ENCODE measurements at places on chromosomes 13 and 19.
A peak's percentile ranks its signal among the peaks of the same experiment; 100 is the strongest.

DNA sequence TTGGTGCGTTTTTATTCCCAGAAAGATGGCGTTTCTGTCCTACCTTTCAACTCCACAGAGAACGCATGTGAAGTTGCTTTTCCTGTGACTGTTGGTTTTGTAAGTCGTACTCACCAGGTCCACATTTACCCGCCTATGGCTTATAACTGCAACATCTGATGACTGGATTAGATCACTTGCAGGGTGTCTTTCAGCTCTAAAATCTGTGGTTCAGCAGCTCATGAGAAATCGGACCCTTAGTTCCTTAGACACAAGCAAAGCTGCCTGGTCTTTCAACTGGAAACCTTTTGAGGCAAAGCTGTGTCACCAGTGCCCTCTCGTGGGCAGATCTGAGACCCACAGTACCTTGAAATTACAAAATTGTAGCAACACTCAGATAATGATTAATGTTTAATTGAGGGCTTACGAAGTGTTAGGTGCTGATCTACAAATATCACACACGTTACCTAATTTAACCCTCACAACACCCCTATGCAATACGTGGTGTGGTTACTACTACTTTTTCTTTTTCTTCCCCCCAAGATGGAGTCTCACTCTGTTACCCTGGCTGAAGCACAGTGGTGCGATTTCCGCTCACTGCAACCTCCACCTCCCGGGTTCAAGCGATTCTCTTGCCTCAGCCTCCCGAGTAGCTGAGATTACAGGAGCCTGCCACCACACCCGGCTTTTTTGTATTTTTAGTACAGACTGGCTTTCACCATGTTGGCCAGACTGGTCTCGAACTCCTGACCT lies 65.4 kb downstream of the RUBCNL start:
- DNase-seq: peak; percentile 73

DNA sequence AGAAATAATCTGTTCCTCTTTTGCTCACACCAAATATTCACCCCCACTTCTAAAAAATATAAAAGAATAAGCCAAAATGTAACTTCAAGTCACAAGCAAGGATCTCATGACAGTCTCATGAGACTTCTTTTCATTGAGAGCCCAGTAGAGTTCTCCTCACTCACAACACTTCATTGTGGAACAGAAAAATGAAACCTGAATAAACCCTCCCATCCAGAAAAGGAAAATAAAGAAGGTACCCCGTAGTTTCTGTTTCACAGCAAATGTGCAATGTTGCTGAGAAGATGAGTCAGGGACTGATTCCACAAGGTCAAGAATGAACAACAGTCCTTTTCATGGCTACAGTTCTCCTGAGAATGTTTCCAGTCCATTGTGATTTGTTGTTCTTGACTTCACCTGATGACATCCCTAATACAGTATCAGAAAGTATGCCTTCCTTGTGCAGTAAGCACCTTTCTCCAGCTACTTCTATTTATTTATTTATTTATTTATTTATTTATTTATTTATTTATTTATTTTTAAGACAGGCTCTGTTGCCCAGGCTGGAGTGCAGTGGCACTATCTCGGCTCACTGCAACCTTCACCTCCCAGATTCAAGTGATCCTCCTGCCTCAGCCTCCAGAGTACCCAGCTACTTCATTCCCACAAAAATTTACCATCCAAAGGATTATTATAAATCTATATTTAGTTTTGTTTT lies 6.4 kb upstream of the ZNF841 start:
- no peak for DNase-seq

GRCh38 chr13:44822291-44822690 lies 167.0 kb downstream of the NUFIP1 start:
- DNase-seq: no peak

DNA sequence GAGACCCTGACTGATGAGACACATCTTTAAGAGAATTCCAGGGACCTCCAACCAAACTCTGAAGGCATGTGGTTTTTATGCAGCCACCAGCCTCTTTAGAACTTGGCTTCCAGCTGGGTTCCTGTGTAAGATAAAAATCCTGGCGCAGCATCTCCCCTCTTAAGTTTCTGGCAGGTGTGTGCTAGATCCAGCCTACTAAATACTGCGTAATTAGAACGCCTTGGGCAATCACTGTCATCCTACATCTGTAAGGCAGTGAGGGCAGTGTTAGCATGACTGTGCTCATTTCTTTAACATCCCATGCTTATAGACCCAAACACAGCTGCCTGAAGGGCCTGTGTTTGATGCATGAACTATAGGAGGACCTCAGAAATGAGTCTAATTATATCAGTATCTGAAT lies 173.5 kb upstream of the OBI1 start:
- DNase-seq: no peak

GRCh38 chr13:44224450-44225149 lies 149.0 kb upstream of the SERP2 start:
- no peak for DNase-seq

- DNase-seq: no peak
Measured at GRCh38 chr13:90896002-90896401, 451.5 kb upstream of the MIR17HG start.

GRCh38 chr13:48302871-48303358 lies 636 bp upstream of the RB1 start:
- DNase-seq: no peak

DNA sequence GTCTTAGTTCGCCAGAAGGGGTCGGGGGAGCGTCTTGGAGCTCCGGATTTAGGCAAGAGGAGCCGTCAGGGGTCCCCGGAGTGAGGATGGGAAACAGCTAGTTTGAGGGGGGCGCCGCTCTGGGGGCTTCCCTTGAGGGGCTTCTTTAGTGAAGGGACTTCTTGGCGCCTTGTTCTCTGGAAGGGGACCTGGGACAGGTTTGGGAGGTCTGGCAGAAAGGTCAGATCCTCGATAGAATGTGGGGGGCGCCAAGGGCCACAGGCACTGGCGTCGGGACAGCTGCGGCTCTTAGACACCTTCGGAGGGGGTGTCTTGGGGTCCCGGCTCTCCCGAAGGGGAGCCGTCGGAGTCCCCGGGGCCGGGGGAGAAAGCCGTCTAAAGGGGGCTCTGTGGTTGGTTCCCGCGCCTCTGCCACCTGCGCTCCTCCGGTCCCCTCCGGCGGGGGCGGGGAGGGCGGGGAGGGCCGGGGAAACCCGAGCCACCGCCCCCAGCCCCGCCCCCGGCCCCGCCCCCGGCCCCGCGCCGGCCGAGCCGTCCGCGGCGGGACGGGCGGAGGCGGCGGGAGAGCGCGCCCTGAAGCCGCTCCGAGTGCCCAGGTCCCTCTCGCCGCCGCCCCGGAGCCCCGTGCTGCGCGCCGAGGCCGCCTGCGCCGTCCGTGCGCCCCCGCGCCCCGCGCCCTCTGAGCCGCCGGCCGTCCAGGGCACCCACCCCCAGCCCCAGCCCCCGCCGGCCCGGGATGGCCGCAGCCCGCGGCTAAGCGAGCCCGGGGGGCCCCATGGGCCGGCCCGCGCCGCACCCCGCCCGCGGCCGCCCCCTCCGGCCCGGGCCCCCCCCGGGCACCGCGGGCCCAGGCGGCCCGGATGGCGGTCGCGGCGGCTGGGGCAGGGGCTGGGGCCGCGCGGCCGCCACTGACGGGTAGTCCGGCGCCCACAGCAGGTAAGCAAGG lies at the start of gene NRTN:
Gene NRTN, plus strand, starts transcription at position 552 of the 946 bp plus-strand sequence. CDS start 19,099 bp downstream, outside the sequence.
- peak; percentile 54 for DNase-seq

DNA sequence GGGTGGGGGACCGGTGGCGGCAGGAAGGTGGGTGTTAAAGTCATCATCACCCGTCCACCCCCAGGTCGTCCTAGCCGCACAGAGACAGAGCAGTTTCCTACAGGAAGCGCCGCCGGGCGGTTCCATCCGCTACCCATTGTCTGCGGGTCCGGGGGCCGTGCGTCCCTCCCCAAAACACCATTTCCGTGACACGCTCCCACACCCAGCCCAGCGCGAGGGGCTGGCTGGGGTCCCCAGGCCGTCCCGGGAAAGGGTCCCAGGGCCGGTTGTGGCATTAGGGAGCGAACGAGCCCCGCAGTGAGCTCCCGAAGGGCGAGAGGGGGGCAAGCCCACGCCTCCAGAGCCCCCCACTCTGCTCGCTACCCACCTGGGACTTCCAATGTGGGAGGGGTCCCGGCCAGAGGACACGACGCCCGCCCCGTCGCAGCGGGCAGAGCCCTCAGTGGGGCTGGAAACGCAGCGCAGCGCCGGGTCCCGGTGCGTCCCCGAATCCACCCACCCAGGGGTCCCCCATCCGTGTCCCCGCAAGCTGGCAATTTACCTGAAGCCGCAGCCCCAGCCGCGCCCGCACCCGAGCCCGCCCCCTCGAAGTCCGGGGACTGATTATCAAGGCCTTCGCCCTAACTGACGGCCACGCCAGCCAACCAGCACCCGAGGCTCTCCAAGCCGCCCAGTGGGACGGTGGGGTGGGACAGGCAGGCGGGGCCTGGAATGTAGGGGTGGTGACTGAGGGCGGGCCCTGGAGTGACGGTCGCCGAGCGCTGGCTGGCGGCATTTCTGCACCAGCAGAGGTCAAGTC lies at the start of gene KANK3:
Gene KANK3, minus strand, starts transcription at position 579 of the 799 bp plus-strand sequence. CDS start 5,434 bp downstream, outside the sequence.
- peak; percentile 90 for DNase-seq

DNA sequence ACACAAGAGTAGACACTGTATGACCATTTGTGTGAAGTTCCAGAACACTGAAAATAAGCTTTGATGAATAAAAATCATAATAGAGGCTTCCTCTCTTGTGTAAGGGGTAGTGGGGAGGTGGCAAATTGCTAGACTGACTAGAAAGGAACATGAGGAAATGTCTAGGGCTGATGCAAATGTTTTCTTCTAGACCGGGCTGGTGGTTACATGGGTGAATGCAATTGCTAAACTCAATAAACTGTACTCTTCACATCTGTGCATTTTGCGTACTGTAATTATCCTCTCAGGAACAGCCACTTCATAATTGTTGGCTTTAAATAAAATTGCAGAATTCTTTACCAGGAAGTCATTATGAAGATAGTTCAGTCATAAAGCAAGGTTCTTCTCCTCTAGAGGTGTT lies 5.2 kb upstream of the KBTBD7 start:
- DNase-seq: no peak

DNA sequence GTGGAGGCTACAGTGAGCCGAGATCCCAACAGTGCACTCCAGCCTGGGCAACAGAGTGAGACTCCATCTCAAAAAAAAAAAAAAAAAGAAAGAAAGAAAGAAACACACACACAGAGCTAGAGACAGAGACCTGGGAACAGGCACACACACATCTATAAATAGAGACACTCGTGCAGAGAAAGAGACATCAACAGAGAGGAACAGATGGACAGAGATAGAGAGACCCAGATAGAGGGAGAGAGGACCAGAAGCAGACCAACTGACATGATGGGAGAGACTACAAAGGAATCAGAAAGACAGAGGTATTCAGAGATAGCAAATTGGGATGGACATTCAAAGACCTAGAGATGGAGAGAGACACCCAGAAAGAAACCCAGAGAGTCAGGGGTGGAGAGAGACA lies 2.1 kb upstream of the CA11 start:
- DNase-seq: no peak

- DNase-seq: no peak
Measured at GRCh38 chr13:105961438-105961837, 574.0 kb downstream of the EFNB2 start.

DNA sequence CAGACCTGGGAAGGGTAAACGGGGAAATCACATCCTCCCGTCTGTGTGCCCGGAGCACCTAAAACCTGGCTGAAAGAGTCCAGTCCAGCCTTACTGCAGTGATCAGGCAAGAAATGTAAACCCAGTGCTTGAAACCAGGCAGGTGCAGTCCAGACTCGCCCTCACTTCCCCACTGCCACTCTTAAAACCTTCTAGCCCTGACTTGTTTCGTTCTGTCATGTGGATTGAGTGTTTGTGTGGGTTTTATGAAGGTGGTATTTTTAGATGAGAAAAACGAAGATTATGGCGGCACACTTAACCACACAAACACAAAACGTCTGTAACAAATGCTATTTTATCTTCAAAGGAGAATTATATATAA lies 839 bp upstream of the CKAP2 start:
- no peak for DNase-seq

DNA sequence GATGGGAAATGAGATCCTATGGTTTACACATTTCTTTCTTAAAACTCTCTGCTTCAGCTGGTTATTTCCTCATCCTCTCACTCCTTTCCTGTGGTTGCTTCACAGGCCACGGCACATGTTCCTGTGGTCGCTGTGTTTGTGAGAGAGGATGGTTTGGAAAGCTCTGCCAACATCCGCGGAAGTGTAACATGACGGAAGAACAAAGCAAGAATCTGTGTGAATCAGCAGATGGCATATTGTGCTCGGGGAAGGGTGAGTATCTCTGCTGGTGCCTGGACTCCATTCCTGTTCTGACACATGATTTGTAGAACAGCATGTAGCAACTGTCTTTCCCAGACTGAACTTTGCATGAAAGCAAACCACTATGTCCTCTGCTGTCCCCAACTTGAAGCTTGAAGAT lies 254.2 kb downstream of the ITGBL1 start:
- no peak for DNase-seq

DNA sequence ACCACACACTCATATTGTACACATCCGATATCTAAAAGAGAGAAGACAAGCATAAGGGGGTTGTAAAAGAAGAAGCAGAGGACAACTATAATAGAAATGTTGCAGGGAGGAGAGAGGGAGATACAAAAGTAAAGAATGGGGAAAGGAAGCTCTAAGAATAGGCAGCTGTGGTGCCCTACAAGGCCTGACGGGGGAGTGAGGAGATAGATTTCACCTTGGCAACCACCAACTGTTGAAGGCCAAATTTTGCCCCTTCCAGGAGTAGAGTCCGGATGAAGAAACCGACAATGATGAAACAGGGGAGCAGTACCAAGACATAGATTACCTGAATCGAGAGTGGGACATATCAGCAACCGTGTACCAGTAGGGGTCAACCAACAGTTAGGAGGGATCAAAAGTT lies 15.9 kb downstream of the SLC6A16 start:
- DNase-seq: no peak

- DNase-seq: no peak
Measured at GRCh38 chr13:111555268-111555808, 234.9 kb downstream of the TEX29 start.

GRCh38 chr13:21986602-21987001 lies 315.7 kb downstream of the FGF9 start:
- no peak for DNase-seq

- DNase-seq: peak; percentile 57
Measured at GRCh38 chr19:45558399-45558878, 26.2 kb downstream of the OPA3 start.

GRCh38 chr19:7460562-7460966 lies 28.3 kb downstream of the PEX11G start:
- DNase-seq: no peak
